WTC11 (cell line): ENCODE measurements at places on chromosomes 2 and 18. TPM values are rescaled to one million over a fixed set of nuclear protein-coding genes. Genes with fewer than 3 reads are reported as not detected.

DNA sequence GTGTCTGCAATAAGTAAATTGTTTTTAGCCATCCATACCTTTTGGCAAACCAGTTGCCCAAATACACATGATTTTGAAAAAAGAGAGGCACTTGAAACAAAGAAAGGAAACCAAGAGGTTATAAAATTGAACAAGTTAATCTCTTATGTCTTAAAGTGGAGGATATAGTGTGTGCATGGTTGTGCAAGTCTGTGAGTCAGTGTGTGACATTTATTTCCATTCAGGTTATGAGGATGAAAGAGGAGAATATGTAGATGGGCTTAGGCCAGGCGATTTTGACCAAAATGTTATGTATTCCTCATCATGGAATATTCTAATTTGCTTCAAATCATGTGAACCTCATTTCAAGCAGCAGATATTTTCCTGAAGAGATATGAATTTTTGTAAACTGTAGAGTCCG lies 123.3 kb downstream of the SETBP1 start:
- H3K36me3 ChIP-seq: peaks cover 14% of the 10 kb centered on the region
- no peaks in the 10 kb centered on the region; the same call in 1 of the 2 replicates for H3K27me3 ChIP-seq
- no peak overlapping the region for H3K27ac ChIP-seq
- peaks cover 25% of the 10 kb centered on the region for H3K4me1 ChIP-seq
- H3K4me3 ChIP-seq: no peak overlapping the region
- no peak for DNase-seq

GRCh38 chr2:33443274-33443829 lies 33.1 kb upstream of the RASGRP3 start:
- no peak for DNase-seq
- peaks cover 10% of the 10 kb centered on the region for H3K4me1 ChIP-seq
- no peak overlapping the region for H3K27ac ChIP-seq
- no peak overlapping the region for H3K4me3 ChIP-seq

C2orf66 gene
- total RNA-seq: not detected in 3 replicates

DNA sequence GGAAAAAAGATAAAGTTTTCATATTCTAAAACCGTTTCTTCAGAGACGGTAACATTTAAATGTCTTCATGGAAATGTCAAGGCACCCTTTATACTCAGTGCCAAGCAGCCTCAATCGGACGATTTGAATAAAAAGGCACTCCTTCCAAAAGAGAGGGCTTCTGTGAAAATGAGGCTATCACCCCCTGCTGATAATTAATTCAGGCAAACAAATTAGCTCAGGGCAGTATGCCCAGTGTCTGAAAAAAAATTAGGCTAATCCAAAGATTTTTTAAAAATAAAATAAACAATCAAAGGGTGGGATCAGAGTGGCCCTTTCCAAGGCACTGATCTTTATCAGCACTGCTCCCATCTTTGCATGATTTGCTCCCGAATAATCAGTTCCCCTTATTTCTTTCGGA lies 151.0 kb upstream of the PID1 start:
- H3K27me3 ChIP-seq: no peaks in the 10 kb centered on the region
- no peaks in the 10 kb centered on the region for H3K36me3 ChIP-seq
- H3K4me3 ChIP-seq: no peak overlapping the region
- peaks cover 25% of the 10 kb centered on the region for H3K4me1 ChIP-seq

DNA sequence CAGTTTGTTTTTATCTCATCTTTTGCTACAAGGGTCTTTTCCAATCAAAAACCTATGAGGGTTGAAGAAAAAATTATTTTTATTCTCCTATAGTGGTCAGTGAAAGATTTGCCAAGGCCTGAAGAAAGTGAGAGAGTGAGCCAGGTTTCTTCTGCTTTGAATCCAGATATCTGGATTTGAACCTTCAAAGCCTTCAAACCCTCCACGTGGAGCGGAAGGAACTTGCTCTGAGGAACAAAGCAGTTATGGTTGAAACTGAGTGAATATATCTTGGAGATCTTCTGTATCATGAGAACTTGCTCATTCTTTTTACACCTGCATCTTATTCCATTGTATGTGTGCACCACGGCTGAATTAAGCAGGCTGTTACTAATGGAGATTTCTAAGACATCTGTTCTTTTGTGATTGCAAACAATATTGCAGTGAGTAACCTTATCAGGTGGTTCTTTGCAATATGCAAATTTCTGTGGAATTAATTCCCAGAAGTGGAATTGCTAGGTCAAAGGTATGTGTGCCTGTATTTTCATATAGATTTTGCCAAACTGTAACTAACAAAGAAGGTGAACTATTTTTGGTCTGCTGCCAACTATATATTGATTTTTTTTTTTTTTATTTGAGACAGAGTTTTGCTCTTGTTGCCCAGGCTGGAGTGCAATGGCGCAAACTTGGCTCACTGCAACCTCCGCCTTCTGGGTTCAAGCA lies 147.9 kb downstream of the B3GNT2 start:
- no peak for DNase-seq
- H3K4me3 ChIP-seq: no peak overlapping the region
- H3K4me1 ChIP-seq: peaks cover 27% of the 10 kb centered on the region
- H3K27ac ChIP-seq: no peak overlapping the region
- no peaks in the 10 kb centered on the region for H3K36me3 ChIP-seq

TWSG1 gene
- 18.2 to 19.3 TPM (median 18.3 TPM) in 3 replicates for total RNA-seq

DNA sequence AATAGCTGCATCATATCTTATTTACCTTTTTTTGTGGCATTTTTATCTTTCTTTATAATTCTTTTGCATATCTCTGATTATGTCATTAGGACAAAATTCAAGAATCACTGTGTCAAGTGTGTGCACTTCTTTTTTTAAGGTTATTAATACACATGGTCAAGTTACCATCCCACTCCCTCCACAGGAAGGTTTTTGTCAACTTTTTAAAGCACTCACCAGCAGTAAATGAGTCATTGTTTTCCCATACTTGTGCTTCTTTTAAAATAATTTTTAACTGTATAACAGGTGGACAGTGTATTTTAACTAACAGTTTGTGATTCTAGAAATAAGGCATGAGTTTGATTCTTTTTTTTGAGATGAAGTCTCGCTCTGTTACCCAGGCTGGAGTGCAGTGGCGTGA lies 45.7 kb upstream of the FAM171B start:
- peaks cover 11% of the 10 kb centered on the region for H3K4me1 ChIP-seq
- DNase-seq: no peak
- H3K27ac ChIP-seq: no peak overlapping the region
- no peaks in the 10 kb centered on the region for H3K27me3 ChIP-seq
- no peak overlapping the region for H3K4me3 ChIP-seq

SLC40A1 gene
- 0.53 to 0.76 TPM (median 0.57 TPM) in 3 replicates for total RNA-seq

GRCh38 chr2:241279413-241279812 lies 36.1 kb downstream of the HDLBP start:
- no peak overlapping the region for H3K4me3 ChIP-seq
- peaks cover 21% of the 10 kb centered on the region for H3K4me1 ChIP-seq
- peak overlapping the region; percentile 77; the same call in 1 of the 2 replicates for H3K27ac ChIP-seq
- no peak for DNase-seq
- no peaks in the 10 kb centered on the region for H3K27me3 ChIP-seq

- DNase-seq: peak; percentile 90
- peak overlapping the region; percentile 63 for H3K4me3 ChIP-seq
- H3K27me3 ChIP-seq: peaks cover 57% of the 10 kb centered on the region
- H3K27ac ChIP-seq: no peak overlapping the region
Observed at GRCh38 chr2:127415593-127416505, 2.4 kb upstream of the PROC start.

CYP26B1 gene
- 0.30 to 0.50 TPM (median 0.42 TPM) in 3 replicates for total RNA-seq

CYTIP gene
- 0.66 to 1.2 TPM (median 0.89 TPM) in 3 replicates for total RNA-seq

GRCh38 chr2:228102949-228103348 lies 78.5 kb downstream of the SPHKAP start:
- no peak overlapping the region for H3K4me3 ChIP-seq
- H3K4me1 ChIP-seq: no peaks in the 10 kb centered on the region
- peaks cover 6% of the 10 kb centered on the region for H3K36me3 ChIP-seq
- no peak for DNase-seq

CNDP1 gene
- 0.11 to 0.28 TPM (median 0.25 TPM) in 3 replicates for total RNA-seq

- H3K4me1 ChIP-seq: peaks cover 11% of the 10 kb centered on the region
- H3K27me3 ChIP-seq: no peaks in the 10 kb centered on the region; the same call in 1 of the 2 replicates
- peak; percentile 89 for DNase-seq
- no peaks in the 10 kb centered on the region for H3K36me3 ChIP-seq
- H3K27ac ChIP-seq: no peak overlapping the region
Observed at GRCh38 chr2:42974721-42975717, 182.6 kb upstream of the HAAO start.

DNA sequence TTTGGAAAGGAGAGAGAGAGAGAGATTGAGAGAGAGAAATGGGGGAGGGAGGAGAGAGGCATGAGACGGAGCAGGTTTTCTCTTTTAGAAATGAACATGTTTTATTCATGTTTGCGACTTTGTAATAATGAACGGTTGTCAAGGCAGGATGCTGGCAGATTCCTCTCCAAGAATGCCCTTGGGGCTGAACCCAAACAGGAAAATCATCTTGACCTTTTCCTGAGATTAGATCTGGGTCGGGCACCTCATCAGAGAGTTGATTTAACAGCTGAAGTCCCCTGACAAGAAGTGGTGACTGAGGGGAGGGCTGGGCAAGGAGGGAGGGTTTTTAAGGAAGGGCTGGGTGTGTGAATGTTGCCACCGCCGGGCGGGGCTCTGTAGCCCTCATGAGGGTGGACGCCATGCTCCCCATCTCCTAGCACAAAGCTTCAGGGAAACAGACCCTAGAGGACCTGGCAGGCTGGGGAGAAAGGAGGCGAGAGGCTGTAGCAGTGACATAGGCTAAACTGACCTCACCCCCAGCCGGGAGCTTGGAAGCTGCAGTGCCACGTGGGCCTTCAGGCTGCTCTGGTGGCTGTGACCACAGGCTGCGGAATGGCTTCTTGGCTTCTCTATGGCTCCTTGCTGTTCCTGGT lies 60.0 kb downstream of the LIPG start:
- no peak overlapping the region for H3K4me3 ChIP-seq
- no peak overlapping the region for H3K27ac ChIP-seq
- H3K4me1 ChIP-seq: peaks cover 10% of the 10 kb centered on the region
- H3K36me3 ChIP-seq: no peaks in the 10 kb centered on the region
- H3K27me3 ChIP-seq: peaks cover 8% of the 10 kb centered on the region
- DNase-seq: no peak
